ENCODE measurements at places on chromosomes 7 and 10.

- no peak for DNase-seq
These were observed 287.6 kb downstream of the ADARB2 start for GRCh38 chr10:1449572-1450205.

DNA sequence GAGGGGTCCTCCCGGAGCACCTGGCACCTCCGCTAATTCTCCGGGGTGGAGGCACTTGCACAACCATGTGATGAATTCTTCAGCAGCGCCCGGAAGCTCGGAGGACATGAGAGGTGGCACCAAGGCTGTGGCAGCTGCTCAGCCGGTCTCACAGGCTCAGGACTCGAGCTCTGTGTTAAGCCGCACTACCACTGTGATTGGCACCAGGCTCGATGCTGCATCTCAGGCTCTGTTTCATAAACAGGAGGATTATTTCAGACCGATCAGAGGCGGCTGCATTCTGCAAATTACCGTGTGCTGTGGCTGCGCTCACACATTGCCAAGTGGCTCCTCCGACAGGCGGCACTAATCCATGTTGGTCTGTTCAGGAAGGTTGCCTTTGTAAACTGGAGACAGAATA, 495.2 kb downstream of the DNAJB6 start:
- no peak for DNase-seq

- no peak for DNase-seq
These were observed 8.8 kb downstream of the INPP5F start for GRCh38 chr10:119734396-119735332.

- DNase-seq = peak; percentile 78
These were observed 21.6 kb upstream of the AP5Z1 start for GRCh38 chr7:4753598-4754432.

GRCh38 chr10:91798649-91799611, 704 bp downstream of the TNKS2 start:
- DNase-seq = peak; percentile 51

- DNase-seq = no peak
These were observed 259.3 kb upstream of the SHH start for GRCh38 chr7:156071612-156072011.

DNA sequence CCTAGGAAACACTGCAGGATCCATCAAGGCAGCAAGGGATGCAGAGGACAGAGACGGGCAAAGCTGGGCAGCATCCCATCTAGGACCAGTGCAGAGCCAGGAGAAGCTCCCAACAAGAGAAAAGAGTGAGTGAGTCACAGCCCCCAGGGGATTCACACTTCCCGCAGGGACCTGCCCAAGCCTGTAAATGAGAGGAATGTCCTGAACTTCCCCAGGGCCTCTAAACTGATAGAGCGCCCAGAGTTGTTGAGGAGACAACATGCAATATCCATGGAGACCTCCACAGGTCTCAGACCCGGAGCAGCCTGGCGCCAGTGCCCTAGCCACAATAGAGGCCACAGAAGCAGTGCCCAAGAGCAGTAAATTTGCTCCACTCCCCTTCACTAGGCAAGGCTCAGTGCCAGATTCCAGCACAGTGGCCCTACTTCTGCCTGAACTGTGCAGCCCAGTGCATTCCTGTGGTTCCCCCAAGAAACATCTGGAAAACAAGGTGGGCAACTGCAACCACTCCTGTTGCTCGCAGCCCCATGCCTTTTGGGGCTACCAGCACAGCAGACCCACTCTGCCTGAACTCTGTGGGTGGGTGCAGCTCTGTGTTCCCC, 567.5 kb downstream of the POM121L12 start:
- DNase-seq = no peak

DNA sequence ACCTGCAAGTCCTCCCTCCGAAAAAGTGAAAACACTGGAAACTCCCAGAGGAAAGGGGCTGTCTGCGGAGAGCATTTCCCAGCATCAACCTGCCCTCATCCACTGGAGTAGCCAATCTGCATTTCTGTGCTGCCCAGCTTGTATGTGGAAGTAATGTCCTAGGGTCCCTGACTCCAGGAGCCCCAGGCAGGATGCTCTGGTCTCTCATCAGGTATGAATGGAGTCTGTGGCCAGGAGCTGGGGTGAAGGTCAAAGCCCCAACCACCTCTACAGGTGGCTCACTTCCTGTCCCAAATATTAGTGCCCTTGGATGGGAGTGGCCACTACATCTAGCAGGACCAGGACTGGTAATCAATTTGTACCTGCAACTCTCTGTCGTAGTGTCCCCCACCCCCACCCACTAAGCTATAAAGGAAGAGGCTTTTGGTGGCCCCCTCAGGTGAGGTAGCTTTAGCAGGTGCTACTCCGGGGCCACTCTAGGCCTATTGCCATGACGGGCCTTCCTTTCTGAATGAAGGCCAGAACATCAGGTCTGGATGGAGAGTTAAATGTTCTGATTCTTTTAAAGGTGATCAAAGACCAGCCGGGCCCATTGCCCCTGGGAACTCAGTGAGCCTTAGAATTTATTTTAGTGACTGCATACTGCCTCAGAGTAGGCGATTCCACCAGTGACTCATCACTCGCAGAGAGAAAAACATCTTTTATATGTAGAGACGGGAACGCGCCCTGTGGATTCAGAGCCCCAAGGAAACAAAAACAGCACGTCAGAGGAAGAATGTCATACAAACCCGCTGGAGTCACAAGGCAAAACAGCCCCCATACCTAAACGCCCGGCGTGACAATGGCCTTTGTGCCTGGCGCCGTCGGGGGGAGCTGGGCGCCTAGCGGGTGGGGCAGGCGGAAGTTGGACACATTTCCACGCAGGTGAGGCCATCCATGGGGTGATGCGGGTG, 13.0 kb downstream of the EN2 start:
- DNase-seq = no peak

- DNase-seq = no peak
These were observed 335.1 kb downstream of the BMPER start for GRCh38 chr7:34240417-34240816.

DNA sequence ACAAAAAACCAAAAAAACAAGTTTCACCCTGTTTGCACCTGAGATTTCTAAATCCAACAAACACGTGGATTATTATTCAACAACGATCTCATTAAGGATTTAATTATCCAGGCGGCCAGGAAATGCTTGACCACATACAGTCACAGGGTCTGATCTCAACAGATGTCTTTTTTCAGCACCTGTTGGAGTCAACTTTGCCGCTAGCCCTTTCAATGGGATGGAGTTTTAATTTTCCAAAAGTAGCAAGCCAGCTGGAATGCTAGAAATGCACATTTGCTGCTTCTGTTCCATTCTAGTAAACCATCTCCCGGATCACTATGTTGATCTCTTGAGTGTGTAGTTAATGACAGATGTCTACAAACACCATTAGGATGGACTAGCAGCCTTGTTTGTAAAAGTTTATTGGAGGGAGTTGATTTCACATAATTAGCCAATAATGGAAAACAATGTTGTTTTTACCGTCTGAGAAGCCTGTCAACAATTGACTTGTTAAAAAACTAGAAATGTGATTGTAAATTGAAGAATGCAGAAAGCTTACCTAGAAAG, 64.2 kb upstream of the DKK1 start:
- no peak for DNase-seq

DNA sequence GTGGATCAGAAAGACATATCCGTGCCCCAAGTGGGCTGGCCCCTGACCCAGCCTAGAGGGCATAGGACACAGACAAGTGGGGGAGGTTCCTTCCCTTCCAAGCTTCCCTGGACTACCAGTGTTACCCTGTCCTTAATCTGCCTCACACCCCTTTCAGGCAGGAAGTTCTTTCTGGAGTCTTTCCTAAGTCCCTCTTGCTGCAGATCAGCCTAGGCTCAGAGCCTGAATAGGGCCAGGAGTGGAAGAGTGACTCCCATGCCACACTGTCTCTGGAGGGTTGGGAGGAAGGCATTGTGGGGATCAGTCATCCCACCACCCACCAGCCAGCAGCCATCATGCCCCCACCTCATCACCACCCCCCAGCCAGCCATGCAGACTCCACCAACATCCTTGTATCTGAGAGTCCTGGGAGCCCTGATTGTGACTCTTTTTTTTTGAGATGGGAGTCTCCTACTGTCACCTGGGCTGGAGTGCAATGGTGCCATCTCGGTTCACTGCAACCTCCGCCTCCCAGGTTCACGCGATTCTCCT, 22.6 kb downstream of the POLL start:
- DNase-seq = peak; percentile 2

GRCh38 chr7:55174856-55175255, 156.0 kb downstream of the EGFR start:
- no peak for DNase-seq

DNA sequence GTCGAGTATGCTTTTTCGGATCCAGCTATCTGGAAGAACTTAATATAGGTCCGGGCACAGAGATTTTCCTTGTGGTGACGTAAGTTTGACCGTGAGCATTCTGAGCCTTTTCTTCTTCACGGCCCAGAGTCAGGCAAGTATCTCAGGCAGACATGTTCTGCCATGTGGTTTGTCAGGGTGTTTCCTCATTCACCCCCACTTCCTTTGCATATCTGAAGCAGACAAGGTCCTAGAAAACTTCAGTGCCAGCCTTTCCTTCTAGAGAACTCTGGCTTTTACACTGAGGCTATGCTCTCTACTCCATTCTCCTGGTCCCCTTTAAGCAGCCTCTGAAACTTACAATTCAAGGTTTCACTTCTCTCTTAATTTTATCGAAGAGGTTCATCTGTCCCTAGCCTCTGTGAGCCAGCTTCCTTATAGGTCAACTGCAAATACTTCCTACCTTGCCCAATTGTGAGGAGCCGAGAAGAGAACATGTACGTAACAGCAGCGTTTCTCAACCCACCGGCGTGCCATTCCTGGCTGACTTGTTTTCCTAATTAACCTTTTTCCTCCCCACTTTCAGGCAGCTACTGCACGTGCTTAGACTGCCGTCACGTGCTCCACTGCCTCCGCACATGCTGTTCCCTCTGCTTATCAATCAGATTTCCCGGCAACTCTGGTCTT, 47.3 kb downstream of the CDCA7L start:
- peak; percentile 27 for DNase-seq

- DNase-seq = no peak
These were observed 54.9 kb upstream of the ZMIZ2 start for GRCh38 chr7:44693641-44694313.

DNA sequence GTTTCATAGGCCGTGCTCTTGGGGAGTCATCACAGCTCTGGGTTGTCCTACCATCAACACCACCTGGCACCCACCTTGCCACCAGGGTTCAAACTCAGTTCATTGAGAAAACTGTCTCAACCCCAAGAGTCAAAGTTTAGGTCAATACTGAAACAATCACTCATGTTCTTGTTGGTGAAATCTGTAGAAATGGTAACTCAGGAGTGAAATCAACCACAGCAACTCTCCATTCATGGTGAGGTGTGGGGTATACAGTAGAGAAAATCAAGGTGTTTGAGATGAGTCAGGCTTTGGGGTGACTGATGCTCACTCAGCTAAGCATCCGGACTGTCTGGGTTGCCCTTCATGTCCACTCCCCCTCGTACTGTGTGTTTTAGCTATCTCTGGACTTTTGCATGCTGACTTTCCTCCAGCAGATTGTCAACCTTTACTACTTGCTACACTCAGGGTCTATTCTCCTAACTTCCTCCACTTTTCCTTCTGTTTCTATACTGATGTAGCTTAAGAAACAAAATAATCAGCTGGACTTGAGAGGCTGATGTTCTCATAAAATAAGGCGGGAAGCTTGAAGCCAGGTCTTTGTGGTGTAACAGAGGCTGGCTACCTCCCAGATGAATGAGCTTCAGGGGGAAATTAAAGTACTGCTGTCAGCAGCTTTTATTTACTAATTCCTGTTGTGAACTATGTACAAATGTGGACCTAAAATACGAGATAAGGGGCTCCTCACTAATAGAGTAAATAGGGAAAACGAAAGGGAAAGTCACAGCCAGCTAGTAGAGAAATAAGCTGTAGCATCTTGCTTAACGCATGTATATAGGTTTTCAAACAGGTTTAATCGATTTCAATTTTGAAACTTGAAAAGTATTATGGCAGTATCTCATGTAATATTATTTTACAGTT, 173.6 kb upstream of the AKR1E2 start:
- no peak for DNase-seq

DNA sequence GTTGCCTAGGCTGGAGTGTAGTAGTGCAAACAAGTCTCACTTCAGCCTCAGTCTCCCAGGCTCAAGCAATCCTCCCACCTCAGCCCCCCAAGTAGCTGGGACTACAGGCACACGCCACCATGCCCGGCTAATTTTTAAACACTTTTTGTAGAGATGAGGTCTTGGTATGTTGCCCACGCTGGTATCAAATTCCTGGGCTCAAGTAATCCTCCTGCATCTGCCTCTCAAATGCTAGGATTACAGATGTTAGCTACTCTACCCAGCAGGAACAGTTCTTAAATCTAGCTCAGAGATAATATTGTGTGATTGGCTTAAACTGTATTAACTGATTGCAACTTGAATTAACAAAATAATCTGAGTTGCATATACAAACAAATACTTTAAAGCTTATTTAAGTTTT, 82.9 kb downstream of the CDK14 start:
- no peak for DNase-seq

DNA sequence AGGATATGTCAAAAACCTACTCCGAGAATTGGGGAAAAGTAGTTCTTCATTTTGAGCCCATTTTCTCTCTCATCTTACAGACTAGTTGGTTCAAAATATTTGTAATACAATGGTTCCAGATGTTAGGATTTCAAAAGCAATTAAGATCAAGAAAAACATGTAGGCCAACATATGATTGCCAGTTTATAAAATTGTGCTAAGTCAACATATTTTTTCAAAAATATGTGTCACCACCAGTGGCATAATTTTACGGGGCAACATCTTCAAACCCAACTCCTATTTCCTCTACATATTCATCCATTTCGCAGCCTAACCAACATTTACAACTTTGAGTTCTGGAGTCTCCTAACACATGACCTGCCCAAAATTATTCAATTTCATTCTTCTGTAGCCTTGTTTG, 514.5 kb upstream of the TPK1 start:
- no peak for DNase-seq

DNA sequence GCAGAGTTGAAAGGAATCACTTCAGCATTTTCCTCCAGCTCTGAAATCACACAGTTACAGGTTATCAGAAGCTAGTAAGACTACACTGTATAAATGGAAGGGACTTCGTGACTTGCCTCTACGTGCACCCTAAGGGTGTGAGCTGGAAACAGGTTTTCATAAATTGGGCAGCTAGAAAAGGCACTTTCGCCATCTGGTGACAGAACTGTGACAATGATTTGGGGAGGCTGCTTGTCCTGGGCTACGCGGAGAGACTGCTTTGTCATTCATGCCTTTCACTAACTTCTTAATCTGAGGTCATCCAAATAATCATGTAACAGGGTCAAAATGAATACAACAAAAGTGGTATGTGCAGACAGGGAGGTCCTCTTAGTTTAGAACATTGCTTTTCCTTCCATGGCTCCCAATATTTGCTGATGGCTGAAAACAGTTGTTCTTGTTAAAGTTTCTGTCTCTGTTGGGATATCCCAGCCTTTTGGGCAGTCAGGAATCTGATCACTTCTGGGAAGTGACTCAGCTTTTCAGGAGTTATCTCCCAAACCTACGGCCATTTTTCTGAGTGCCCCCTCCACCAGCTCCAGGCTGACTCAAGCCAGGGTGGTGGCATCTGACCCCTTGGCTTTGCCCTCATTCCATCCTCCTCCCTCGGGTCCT, 17.8 kb downstream of the VWC2 start:
- DNase-seq = no peak

DNA sequence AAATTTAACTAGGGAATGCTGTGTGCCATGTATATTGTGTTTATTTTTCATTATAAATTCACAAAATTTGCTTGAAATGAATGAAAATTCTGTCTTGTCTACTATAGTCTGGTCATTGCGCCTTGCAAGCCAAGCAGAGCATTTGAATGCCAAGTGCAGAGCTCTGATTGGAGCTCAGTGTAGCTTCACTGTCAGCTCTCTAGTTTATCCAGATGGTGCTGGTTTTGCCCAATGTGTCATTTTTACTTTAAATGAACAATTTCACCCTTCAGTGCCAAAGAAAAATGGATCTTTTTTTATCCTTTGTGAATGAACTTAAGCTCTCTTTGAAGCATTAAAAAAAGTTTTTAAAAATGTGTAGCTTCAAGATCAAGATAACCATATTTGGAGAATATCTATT, 225.6 kb upstream of the CACNA2D1 start:
- DNase-seq = no peak

Data from CD4-positive, alpha-beta T cell treated with Interleukin-15 for 1 hour (primary cell).